Umbilical cord (tissue), 2 donors: ENCODE measurements at places on chromosomes 11 and 22. TPM values are rescaled to one million over a fixed set of nuclear protein-coding genes. Genes with fewer than 3 reads are reported as not detected.

C11orf86 gene
- total RNA-seq: not detected

DENND5A gene
- 169 TPM for total RNA-seq

OPCML gene
- 4.8 TPM for total RNA-seq

NUDT8 gene
- total RNA-seq: 2.2 TPM

MOV10L1 gene
- 4.8 TPM for total RNA-seq

OR56A1 gene
- total RNA-seq: 2.2 TPM

FIBP gene
- 103 TPM for total RNA-seq

GRCh38 chr22:25475257-25476022 is 89.0 kb upstream of the GRK3 start:
- peak; percentile 62 for DNase-seq

- no peak for DNase-seq
Measured at GRCh38 chr11:1530686-1531448, 41.2 kb downstream of the DUSP8 start.

DNA sequence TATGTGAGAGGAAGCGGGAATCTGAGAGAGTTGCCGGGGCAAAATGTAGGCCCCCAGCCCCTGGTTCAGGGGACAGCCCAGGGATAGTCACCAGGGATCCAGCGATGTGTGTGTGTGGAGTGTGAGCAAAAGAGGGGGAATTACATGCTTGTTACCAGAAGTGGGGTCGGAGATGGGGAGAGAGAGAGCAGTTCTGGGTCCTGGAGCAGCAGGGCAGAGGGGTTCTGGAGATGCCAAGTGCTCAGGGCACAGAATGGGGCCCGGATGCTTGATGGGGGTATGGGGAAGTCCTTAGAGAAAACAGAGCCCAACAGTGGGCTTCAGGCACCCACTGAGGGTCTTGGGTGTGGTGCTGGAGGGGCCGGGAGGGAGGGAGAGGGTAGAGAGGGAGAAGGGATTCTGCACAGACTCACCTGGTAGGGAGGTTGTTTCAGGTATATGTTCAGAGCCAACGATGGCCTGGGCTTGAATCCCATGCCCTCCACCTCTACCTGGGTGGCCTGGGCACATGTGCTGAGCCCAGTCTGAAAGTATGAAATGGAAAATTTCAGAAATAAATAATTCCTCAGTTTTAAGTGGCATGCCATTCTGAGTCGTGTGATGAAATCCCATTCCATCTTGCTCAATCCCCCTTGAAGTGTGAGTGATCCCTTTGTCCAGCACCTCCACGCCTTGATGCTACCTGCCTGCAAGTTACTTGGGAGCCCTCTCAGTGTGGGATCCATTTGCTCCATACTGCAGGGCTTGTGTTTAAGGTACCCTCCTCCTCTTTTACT is 12.4 kb downstream of the SMIM38 start:
- DNase-seq: no peak

DNA sequence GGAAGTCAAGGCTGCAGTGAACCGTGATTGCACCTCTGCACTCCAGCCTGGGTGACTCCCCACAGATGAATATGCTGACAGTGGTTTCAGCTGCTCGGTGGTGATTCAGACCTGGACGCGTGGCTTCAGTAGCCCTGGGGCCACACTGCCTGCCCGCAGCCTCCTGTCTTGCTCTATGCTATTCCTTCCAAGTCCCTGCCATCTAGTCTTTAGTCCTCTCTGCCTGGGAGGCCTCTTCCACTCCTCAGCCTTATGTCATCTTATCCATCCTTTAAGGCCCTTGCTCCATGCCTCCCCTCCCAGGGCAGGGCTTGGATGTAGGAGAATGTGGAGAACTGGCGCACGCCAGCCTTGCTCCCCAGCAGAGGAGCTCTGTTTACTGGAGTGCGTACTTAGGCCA is 23.0 kb downstream of the YDJC start:
- no peak for DNase-seq

DNA sequence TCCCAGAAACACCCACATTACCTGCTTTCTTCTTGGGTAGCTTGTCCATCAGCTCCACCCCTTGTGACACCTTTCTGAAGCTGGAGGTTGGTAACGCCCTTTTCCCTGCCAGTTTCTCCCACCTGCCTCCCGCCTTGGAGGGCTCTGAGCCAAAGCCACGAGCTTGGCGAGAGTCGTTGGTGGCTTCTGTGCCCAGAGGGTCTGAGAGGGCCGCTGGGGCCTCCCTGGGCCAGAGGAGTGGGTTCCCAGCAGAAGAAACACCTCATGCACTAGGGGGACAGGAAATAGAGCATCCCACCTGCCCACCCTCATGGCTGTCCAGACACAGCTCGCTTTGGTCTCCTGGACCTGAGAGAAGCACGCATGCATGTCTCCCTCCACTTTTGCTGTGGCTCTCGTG is 37.9 kb downstream of the B3GAT1 start:
- DNase-seq: no peak

DNA sequence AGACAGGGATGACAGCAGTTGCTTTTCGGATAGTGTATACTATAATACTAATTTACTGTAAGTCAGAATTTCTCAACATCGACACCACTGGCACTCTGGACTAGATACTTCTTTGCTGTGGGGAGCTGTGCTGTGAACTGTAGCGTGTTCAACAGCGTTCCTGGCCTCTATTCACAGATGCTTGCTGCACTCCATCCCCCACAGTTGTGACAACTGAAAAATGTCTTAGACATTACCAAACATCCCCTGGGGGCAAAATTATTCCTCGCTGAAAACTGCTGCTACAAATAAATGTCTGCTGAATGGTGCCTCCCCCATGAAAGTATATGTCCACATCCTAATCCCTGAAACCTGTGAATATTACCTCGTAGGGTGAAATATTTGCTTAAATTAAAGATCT is 7.5 kb upstream of the SLC15A3 start:
- no peak for DNase-seq

GRCh38 chr11:118789501-118790356 is 1.2 kb downstream of the DDX6 start:
- DNase-seq: peak; percentile 55

GRCh38 chr22:24435861-24436371 is 8.5 kb downstream of the ADORA2A start:
- DNase-seq: no peak

- no peak for DNase-seq
Measured at GRCh38 chr11:65295001-65295400, 19.7 kb upstream of the CDC42EP2 start.

GRCh38 chr11:106305458-106305857 is 228.0 kb downstream of the AASDHPPT start:
- no peak for DNase-seq

DNA sequence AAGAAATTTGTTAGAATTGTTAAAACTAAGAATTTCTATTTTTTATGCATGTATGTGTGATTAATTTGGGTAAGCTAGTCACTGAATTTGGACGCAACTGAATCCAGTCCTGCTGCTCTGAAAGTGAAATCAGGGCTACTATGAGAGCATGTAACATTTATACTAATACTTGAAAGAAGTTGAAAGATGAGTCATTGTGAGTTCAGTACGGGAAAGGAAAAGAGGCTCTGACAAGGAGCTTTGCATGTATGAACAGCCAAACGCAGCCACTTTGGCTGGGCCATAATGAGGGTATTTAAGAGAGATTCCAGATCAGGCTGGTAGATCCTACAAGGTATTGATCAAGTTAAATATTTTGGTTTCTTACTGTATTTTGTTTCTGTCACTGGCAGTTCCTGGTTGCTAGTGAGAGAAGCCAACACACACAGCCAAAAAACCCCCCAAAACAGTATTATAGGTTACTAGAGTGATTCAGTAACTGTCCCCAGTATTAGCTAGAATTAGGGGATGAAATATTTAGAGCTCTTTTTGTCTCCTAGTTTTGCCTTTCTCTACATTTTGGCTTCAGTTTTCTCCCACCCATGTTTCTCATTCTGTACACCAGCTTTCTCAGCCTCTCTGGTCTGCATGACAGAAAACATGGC is 14.1 kb downstream of the AASDHPPT start:
- peak; percentile 75 for DNase-seq
